Caki2 (cell line): ENCODE measurements at places on chromosomes 1 and 21. TPM values are rescaled to one million over a fixed set of nuclear protein-coding genes. Genes with fewer than 3 reads are reported as not detected.

Gene CHI3L1
- not detected in 2 replicates for total RNA-seq

Gene RPL5
- total RNA-seq: 1,215 and 1,251 TPM in 2 replicates

Gene MCOLN2
- total RNA-seq: 3.1 TPM in 1 of 2 replicates, not detected in the other

Gene GJA8
- not detected in 2 replicates for total RNA-seq
